Left colon (tissue), 2 donors: ENCODE measurements at places on chromosomes 13 and 19. TPM values are rescaled to one million over a fixed set of nuclear protein-coding genes. Genes with fewer than 3 reads are reported as not detected.

GRCh38 chr19:2574478-2574931, 98.6 kb downstream of the GADD45B start:
- peak; percentile 18 for DNase-seq

GRCh38 chr13:97108530-97108900, 113.6 kb upstream of the MBNL2 start:
- no peak for DNase-seq

HS6ST3 gene
- total RNA-seq: not detected

ACP7 gene
- total RNA-seq: not detected

ELSPBP1 gene
- total RNA-seq: not detected
